ENCODE measurements at places on chromosomes 2 and 18.
A peak's percentile ranks its signal among the peaks of the same experiment; 100 is the strongest.

DNA sequence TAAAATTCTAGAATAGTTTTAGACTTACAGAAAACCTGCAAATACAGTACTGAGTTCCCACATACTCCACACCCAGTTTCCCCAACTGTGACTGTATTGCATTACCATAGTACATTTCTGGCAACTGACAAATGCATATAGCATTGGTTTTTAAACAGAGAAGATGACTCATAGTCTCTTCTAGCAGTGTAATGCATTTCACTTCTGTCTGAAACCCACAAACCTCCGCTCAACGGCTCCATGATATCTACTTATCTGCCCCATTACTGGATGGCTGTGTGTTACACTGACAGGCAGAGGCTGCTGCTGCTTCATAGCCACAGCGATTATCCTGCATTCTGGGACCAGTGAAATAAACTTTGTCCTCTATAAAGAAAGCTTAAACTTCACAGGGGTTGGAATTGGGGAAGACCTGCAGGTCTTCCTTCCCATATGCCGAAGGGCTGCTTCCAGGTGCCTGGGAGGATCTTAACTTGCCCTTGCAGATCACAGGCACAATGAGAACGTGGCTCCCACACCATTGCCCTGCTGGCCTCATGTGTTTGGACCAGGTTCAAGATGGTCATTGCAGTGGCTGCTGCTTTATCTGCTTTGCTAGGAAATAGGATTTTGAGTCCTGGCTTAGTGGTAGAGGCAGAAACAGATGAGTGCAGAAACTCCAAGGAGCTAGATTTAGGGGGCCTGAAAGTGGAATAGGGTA, 742.6 kb upstream of the HS6ST1 start:
- ATAC-seq, result no peak

- ATAC-seq, result no peak
Observed at GRCh38 chr2:206472094-206472493, 28.8 kb downstream of the ADAM23 start.

DNA sequence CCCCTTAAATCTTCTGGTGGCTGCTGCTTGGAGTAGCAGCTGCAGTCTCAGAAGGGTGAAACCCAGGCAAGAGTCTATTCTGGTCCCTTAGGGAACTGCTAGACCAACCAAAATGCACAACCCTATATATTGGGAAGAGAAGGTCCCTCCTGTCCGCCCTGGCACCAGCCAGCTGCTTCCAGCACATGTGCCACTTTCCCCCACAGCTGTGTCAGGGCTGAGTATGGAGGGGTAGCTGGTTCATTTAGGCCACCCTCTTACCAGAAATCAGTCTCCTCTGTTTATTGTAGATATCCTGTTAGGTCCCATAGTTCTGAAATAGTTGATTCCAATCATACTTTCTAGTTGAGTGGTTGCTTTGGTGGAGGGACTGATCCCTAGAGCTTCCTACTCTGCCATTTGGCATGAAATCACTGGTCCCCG, 68.9 kb downstream of the BIRC6 start:
- no peak for ATAC-seq

- no peak for ATAC-seq
Observed at GRCh38 chr2:194559964-194560363, 1097.1 kb upstream of the SLC39A10 start.

- no peak for ATAC-seq
Observed at GRCh38 chr2:64837925-64838641, 151.1 kb upstream of the SLC1A4 start.

GRCh38 chr18:45107425-45107824, 426.7 kb downstream of the SETBP1 start:
- ATAC-seq, result no peak

- peak; percentile 65 for ATAC-seq
Observed at GRCh38 chr2:157875641-157876065, 477 bp downstream of the ACVR1 start.

GRCh38 chr2:200356321-200356720, 49.8 kb downstream of the SPATS2L start:
- no peak for ATAC-seq

GRCh38 chr2:43192744-43193651, 33.4 kb downstream of the ZFP36L2 start:
- no peak for ATAC-seq

GRCh38 chr18:45355944-45356520, 259.2 kb upstream of the SLC14A2 start:
- ATAC-seq, result peak; percentile 19

DNA sequence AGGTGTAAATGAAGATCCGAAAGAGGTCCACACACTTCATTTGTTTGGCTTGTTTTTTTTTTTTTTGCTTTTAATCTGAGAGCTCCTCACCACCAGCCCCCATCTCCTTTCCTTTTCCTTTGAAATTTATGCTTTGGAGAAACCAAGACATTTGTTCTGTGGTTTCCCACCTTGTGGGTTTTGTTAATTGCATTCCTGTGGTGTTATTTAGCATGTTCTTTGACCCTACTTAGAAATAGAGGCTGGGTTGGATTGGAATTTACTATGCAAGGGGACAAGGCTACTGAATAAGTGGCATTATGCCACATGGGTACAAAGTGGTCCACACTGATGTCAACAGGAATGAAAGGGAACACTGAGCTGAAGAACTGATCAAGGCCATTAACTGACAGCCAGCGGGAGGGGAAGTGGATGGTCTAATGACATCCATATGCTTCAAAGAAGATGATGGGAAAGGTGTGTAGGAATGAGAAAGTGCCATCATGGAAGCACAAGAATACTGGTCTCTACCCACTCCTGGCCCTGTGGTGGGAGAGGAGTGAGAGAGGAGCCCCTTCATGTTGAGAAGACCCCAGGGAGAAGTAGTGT, 8.9 kb downstream of the CCL20 start:
- ATAC-seq, result no peak

GRCh38 chr2:98805412-98806171, 74.7 kb upstream of the MGAT4A start:
- no peak for ATAC-seq

DNA sequence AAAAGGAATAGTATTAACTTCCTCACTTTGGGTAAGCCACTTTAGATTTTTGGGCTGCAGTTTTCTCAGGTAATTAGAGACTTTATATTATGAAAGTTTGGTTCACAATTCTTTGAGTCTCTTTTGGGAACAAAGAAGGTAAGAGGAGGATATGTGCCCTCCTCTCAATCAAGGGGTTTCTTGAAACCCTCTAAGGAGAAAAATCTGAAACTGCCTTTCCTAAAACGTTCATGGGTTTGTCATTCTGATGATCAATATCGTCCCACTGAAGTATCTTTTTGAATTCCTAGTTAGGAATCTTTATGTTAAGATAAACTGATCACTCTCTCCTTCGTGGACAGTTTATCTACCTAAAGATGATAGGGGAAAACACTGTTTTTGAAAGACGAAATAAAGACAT, 42.4 kb upstream of the AKAIN1 start:
- ATAC-seq, result no peak

GRCh38 chr18:57475408-57475807, 40.2 kb downstream of the ONECUT2 start:
- ATAC-seq, result no peak

DNA sequence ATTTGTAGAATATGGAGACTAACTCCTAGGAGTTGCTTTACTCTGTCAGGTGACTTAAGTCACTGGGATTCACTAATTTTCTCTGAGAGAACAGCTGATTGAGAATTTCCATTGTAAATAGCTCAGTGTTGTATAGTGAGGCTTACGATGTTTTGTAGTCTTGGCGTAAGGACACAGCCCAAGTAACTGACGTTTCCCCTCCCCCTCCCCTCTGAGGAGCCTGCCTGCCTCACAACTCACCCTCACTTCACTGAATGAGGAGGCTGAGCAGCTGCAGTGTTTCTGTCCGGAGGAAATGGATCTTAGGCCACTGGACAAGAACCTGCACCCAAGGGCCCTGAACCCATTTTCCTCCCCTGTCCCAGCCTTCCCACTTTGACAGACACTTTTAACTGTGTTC, 264.6 kb downstream of the PHLPP1 start:
- ATAC-seq, result no peak

DNA sequence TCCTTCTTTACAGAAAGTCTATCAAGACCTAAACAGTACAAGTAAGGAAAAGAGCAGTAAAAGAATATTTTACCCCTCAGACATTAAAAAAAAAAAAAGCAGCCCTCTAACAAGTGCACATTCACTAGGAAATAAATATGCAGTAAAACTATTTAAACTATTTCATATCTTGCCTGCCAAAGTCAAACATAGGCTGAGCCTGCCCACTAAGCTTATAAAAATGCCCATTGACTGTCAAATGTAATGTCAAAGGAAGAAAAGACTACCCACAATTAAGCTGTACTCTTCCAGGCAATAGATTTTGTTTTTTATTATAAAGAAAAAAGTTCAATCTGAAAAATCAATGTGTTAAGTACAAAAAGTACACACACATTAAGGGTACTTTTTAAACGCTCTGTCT, 11.8 kb downstream of the ALS2 start:
- ATAC-seq, result no peak

DNA sequence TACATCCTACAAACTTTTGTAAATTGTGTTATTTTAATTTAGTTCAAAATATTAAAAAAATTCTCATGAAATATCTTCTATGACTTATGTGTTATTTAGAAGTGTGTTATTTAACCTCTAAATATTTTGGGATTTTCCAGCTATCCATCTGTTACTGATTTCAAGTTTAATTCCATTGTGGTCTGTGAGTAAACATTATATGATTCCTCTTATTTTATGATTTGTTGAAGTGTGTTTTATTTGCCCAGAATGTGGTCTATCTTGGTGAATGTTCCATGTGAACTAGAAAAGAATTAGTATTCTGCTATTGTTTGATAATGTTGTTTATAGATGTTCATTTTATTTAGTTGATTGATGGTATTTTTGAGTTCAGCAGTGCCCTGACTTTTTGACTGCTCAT, 136.0 kb downstream of the ZNF804A start:
- ATAC-seq, result no peak

DNA sequence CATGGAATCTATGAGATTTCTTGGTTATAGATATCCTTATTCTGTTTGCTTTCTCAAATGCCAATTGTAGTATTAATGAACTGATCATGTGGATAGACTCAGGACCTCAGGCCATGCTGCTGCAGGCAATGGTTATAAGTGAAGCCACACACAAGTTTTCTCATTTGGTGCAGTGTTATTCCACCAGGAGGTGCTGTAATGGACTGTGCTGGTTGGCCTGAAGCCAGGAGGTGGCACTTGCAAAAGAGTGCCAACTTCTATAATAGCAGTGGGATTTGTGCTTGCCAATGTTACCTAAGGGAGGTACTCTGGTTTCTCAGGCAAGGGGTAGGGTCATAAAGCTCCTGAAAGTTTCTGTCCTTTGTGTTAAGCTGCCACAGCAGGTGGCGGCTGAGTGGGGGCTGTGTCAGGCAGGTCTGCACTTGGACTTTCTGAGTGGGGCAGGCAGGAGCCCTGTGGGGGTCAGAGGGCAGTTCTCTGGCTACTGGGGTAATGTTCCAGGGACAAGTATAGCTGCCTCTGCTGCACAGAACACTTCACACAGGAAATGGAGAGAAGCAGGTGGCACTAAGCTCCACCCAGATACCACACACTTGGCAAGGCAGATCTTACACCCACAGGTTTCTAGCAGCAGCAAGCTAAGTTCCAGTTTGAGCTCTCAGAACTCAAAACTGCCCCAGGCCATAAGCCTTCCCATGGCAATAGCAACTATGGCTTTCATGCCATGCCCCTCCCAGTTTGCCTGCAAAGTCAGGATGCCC, 352.6 kb upstream of the CWC22 start:
- ATAC-seq, result no peak

DNA sequence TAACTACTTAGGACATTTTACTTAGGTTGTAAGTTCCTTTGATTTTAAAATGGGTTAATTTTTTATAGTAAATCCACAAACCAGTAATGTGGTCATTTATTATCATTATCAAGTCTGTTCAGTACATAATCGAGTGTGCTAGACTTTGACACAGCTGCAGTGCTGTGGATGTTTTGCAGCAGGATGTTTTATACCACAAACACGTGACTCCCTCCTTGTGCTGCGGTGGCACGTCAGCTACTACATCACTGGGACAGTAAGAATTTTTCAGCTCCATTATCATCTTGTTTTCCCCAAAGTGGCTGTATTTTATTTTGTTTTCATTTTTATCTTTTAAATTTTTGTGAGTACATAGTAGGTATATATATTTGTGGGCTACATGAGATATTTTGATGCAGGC, 70.0 kb downstream of the ATP9B start:
- peak; percentile 51 for ATAC-seq

DNA sequence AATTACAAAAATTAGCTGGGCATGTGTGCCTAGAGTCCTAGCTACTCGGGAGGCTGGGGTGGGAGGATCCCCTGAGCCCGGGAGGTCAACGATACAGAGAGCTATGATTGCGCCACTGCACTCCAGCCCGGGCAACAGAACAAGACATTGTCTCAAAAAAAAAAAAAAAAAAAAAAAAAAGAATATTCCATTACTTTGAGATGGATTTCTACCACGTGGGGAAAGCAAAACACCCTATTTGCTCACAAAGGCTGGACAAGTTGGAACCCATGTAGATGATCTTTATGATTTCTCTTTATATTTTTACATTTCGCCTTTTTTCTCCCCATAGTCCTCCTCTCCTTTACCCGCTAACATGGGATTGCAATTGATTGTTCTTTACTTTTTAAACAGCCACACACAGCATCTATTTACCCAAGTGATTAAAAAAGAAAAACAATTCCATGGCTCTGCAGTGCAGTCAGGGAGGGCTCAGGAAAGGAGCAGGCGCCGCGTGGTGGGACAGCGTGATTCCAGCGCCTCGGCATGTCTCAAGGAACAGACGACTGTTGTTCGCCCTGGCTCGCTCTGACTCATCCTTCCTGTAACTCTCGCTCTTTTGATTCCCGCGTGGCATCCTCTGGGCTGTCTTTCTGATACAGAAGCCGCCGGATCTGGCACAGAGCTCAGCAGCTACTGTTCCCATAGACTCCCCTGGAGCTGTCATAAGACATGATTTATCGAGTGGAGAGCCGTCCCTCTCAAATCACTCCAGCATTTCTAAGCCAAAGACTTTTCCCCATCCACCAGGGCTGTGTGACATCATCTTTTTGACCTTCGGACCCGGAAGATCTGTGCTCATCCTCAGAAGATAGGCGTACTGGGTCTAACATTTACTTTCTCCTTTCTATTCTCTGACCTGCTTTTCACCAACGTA, 230.4 kb upstream of the AGAP1 start:
- ATAC-seq, result no peak

All from activated CD4-positive, CD25-positive, alpha-beta regulatory T cell treated with anti-CD3 and anti-CD28 coated beads, Interleukin-2, amount 50 U/mL, for 24 hours (primary cell).